ENCODE measurements at places on chromosomes 1 and 21. TPM values are rescaled to one million over a fixed set of nuclear protein-coding genes. Genes with fewer than 3 reads are reported as not detected.

The GBP2 gene
- total RNA-seq = 48.8 TPM

GRCh38 chr1:186662752-186663151 is 17.5 kb downstream of the PTGS2 start:
- no peak for DNase-seq
- no peaks in the 10 kb centered on the region for H3K4me1 ChIP-seq

- H3K27ac ChIP-seq = no peak overlapping the region
- no peaks in the 10 kb centered on the region for H3K4me1 ChIP-seq
- no peaks in the 10 kb centered on the region for H3K36me3 ChIP-seq
- no peak overlapping the region for H3K4me3 ChIP-seq
- H3K27me3 ChIP-seq = no peaks in the 10 kb centered on the region
Measured at GRCh38 chr21:19022978-19023377, 619.4 kb upstream of the TMPRSS15 start.

- peaks cover 79% of the 10 kb centered on the region for H3K36me3 ChIP-seq
- H3K4me3 ChIP-seq = no peak overlapping the region
- H3K27me3 ChIP-seq = no peaks in the 10 kb centered on the region
- no peak for DNase-seq
- peaks cover 26% of the 10 kb centered on the region for H3K4me1 ChIP-seq
Measured at GRCh38 chr1:27297903-27298302, 24.1 kb upstream of the TMEM222 start.

- H3K27ac ChIP-seq = no peak overlapping the region
- DNase-seq = no peak
- H3K36me3 ChIP-seq = no peaks in the 10 kb centered on the region
- H3K27me3 ChIP-seq = no peaks in the 10 kb centered on the region
- peaks cover 6% of the 10 kb centered on the region for H3K4me1 ChIP-seq
- H3K4me3 ChIP-seq = no peak overlapping the region
Measured at GRCh38 chr1:175543447-175543846, 199.9 kb downstream of the TNR start.

- no peak overlapping the region for H3K4me3 ChIP-seq
- peaks cover 4% of the 10 kb centered on the region for H3K4me1 ChIP-seq
- no peak for DNase-seq
Measured at GRCh38 chr1:147673406-147673805, 3.1 kb upstream of the ACP6 start.
